Stimulated activated CD8-positive, alpha-beta memory T cell treated with anti-CD3 and anti-CD28 coated beads, Interleukin-12 subunit alpha, Interleukin-12 subunit beta, amount 100 ng/mL, for 4 hours (primary cell): ENCODE measurements at places on chromosomes 4 and X.

DNA sequence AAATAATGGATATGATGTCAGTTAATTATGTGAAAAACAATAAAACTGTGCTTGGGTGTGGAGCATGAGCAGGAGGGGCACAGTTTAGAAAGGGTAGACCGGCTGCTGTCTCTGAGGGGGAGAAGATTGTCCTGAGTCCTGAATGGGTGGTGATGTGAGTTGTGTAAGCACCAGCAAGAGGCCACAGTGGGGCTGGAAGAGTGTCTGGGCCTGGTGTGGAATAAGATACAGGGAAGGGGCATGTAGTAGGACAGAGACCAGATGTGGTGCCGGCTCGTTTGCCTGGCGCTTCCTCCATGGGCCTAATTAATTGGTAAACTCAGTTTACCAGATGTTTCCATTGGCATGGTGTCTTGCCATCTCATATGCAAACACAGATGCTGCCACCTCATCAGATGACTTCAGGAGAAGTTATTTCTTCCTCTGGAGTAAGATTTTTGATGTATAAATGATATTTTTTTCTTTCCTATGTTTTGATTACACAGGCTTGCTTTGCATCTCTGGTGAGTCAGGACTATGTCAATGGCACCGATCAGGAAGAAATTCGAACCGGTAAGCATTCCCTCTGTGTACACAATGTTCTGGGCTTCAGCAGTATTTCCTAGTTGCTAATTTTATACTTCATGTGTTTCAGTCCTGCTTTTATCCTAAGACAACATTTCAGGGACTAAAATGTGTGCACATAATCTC, 5.1 kb downstream of the MED28 start:
- DNase-seq: no peak

DNA sequence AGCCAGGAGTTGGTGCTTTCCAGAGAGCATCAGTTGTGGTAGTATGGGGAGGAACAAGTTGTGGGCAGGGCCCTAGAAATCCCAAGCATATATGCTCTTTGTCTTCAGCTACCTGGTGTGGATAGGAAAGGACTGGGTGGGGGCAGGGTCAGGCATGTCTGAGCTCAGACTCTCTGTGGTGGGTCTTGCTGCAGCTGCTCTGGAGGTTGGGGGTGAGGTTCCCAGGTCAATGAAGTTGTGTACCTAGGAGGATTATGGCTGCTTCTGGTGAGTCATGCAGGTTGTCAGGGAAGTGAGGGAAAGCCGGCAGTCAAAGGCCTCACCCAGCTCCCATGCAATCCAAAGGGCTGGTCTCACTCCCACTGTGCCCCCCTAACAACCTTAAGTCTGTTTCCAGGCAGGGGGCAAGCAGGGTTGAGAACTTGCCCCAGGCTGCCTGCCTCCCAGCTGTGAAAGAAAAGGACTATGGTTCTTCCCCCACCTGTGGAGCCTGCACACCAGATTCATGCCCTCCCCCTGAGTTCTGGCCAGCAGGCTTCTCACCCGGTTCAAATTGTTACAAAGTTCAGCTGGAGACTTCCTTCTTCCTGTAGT, 30.4 kb upstream of the QRFPR start:
- no peak for DNase-seq

GRCh38 chrX:135424469-135424868, 2.7 kb downstream of the SMIM10L2A start:
- DNase-seq: no peak

DNA sequence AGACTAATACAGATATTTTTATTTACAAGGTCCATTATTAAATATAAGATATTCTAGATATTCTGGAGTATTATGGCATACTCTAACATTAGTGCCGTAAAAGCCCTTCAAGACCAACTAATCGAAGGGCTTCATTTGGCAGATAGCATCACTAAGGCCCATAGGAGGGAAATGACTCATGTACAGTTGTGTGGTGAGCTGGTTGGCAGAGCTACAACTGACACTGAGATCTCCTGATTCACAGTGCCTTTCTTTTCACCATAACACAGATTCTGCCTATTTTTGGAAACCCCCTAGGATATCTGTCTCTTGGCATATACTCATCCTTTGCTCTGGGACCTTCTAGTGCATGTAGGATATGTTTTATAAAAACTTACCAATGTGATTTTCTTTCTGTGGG, 201.7 kb upstream of the AFF2 start:
- no peak for DNase-seq

DNA sequence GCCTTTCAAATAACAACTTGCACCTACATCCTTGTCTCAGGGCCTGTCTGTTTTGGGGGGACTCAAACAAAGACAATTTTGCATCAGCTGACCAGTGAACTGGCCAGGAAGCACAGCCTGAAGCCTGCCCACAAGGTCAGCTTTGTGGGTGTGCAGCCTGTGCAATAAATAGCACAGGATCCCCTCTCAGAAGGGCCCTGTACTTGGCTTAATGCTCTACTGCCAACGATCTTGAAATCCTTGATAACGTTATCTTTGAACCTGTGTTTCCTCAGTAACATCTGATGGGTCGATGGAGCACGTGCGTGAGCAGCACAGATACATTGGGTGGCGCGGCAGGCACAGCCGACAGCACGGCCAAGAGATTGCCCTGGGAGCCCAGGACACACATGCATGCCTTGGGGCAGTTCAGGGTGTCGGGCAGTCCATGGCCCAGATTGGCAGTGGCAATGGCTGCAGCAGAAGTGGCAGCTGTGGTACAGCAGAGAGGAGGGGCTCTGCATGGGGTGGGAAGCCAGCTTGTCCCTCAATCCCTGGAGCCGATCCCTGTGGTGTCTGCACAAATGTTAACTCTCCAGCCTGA, 58.8 kb upstream of the ATP6AP2 start:
- DNase-seq: no peak

DNA sequence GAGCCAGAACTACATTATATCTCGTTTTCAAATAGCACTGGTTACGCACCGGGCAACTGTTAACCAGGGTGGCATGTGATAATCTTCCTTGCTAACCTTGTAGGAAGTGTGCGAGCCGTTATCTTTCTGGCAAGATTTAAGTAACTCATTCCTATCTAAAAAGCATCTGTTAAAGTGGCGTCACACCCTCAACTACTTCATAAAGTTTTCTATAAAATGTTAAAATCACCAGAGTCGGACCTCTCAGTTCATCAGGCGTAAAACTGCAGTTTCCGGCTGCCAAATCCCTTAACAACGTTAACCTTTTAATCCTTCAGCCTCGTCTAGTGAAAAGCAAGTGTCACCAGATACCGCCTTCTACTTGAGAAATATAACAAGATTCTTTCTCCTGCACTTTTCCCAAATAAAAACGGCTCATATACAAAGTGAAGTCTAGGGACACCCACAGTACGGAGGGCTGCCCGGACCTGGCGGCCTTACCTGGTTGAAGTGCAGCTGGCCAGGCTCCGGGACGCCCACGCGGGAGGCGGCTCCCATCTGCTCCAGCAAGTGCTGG, 1.2 kb downstream of the SLC39A8 start:
- no peak for DNase-seq

DNA sequence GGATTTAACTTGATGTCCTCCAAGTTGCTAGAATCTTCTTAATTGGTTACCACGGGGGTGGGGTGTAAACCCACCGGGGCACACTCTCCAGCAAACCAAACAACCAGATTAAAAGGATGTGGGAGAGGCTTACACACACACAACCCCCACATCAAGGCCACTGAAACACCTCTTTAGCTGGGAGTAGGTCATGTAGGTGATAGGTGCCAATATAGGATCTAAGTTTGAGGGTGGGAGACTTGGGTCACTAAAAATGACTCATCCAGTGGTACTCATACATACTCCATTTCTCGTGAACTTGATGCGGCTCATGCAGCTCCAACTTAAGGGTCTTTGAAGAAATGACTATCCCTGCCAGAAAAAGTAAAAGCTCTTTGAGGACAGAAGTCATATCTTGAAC, 20.5 kb upstream of the CD40LG start:
- DNase-seq: no peak

GRCh38 chr4:66032571-66032970, 362.3 kb upstream of the EPHA5 start:
- no peak for DNase-seq

DNA sequence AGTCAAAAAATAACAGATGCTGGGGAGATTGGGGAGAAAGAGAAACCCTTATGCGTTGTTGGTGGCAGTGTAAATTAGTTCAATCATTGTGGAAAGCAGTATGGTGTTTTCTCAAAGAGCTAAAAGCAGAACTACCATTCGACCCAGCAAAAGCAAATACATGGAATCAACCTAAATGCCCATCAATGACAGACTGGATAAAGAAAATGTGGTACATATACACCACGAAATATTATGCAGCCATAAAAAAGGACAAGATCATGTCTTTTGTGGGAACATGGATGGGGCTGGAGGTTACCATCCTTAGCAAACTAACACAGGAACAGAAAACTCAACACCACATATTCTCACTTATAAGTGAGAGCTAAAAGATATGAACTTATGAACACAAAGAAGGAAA, 188.9 kb downstream of the CAMK2D start:
- DNase-seq: no peak

DNA sequence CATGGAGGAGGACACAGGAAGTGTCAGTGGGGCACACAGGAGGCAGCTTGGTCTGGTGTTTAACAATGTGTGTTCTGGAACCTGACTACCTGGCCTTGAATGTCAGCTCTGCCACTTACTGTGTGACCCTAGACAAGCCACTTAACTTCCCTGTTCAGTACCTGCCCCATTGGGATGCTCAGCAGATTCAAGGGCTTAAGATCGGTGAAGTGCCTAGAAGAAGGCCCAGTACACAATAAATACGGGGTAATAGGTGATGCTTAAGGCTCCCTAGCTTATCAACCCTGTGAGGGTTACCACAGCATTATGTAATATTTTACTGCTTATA, 1.6 kb upstream of the CHIC2 start:
- no peak for DNase-seq

GRCh38 chr4:138409670-138410069, 167.5 kb upstream of the SLC7A11 start:
- DNase-seq: no peak

GRCh38 chrX:7054219-7055216, 93.0 kb upstream of the STS start:
- no peak for DNase-seq

GRCh38 chrX:139784807-139785206, 76.8 kb upstream of the MCF2 start:
- no peak for DNase-seq

- DNase-seq: no peak
These were observed 290.6 kb upstream of the BOD1L1 start for GRCh38 chr4:13918110-13918509.
